ENCODE measurements at places on chromosomes 6 and 20.

- no peak for DNase-seq
Observed at GRCh38 chr6:36227379-36228228, 31.1 kb downstream of the BRPF3 start.

DNA sequence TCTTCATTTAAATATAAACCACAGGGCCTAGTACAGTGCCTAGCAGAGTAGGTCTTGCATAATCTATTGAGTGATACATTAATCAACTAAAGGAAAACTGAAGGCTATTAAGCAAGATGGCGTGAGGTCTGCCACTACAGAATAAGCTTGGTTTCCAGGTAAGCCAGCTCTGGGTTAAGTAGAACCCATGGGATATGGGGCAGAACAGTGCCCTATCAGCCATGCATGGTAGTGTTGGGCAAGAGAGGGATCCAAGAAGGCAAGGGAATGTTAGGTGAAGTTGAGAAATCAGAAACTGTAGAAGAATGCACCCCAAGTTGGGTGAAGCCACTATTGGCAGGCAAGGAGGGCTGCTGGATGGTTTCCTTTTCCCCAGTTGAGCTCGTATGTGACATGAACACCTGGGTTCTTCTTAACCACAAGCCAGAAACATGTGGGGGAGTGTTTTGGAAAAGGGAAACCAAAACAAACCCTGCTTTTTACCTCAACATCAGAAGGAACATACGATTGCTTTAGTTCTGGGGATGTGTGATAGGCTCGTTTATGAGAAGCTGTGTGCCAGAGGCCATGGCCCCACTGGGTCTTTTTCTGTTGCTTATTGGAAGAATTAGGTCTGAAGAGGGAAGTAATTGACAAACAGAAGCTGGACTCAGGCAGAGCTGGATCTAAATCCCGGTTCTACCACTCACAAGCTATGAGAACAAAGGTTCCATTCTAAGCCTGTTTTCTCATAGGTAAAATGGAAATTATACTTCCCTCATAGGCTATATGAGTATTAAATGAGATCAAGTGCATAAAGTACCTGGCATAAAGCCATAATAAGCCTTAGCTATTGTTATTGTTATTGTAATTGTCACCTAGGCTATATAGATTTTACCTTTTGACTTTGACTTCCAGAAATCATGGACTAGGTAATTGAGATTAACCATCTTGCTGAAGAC lies 33.5 kb downstream of the NEDD9 start:
- DNase-seq = peak; percentile 9

DNA sequence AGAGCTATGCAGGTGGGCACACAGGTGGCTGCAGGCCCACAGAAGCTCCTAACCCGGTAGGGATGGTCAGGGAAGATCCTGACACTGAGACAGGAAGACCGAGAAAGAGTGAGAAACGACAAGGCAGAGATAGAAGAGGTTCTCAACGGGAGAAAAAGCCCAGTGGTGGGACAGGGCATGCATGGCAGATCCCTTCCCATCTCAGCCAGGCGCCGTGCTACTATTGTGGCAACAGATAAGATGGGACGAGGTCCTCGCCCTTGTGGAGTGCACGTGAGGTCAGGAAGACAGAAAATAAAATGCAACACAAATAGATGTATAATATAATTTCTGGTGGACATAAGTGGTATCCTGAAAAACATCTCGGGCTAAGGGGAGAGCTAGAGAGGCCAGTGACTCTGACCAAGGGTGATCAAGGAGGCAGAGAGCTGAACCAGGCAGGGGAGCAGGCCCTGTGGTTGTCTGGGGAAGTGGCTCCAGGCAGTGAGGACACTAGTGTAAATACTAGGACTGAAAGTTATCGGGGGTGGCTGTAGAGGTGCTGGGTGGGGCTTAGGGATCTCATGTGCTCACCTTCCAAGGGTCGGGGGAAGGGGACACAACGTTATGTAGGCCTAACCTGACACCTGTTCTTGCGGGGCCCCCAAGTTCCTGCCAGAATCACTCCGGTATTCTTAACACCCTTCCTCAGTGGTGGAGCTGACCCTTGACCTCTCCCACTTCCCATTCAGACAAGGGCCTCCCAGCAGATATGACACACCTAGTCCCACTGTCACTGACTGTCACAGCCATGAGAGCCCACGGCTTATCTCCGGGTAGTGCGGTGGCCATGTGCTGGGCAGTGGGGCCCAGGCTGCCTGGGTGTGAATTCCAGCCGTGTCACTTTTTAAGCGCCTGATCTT lies 1.0 kb downstream of the SRXN1 start:
- no peak for DNase-seq

DNA sequence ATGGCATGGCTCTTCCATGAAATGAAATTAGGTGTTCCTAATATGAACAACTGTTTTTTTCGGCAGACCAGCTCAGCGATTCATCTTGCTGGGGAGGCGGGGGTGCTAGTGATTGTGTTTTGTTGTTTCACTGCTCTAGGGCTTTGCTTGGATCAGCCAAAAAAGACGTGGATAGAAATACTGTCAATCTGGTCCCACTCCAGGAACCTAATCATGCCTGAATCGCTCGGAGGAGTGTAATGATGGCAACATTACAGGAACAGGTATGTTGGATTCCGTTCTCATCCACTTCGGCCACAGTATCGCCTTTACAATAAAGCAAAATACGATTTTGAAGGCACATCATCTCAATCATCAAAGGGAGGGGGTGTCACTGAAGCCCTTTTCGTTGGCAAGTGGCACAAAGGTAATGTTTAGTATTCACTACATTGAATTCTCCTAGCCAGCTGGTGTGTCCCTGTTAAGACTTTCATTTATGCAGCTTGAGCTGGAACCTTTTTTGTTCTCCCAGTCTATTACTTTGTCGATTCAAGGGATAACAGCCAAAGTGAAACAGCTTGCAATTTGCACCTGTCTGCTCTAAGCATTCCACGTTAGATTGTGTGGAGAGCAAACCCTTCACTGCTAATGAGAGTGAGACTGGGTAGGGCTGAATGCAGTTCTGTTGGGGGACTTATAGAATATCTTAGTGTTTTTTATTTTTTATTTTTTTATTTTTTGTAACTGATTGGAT lies 477.7 kb downstream of the TFAP2A start:
- DNase-seq = no peak

DNA sequence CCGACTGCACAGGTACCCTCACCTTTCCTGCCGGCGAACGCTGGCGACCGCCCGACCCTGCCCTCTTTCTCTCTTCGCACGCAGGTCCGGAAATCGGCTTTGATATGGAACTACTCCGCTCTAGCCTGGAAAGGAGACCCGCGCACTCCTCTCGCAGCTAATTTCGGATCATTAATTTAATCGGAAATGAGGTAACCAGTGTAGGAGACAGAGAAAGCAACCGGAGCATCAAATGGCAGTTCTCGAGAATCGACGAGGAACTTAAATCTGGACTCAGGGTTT lies 949 bp upstream of the ATXN1 start:
- no peak for DNase-seq

- DNase-seq = no peak
Observed at GRCh38 chr6:14626556-14626955, 509.0 kb downstream of the CD83 start.

- DNase-seq = no peak
Observed at GRCh38 chr6:42300701-42301100, 83.0 kb upstream of the MRPS10 start.

GRCh38 chr6:10146715-10147451 lies 268.0 kb downstream of the TFAP2A start:
- no peak for DNase-seq

Measured in activated CD4-positive, alpha-beta T cell treated with anti-CD3 and anti-CD28 coated beads, Interleukin-2, amount 50 U/mL, for 1 hour (primary cell).